ENCODE measurements at places on chromosomes 6 and 20.

- DNase-seq = no peak
Observed at GRCh38 chr20:49951151-49951550, 15.0 kb downstream of the RNF114 start.

GRCh38 chr6:138655828-138656227 is 117.7 kb upstream of the CCDC28A start:
- no peak for DNase-seq

- no peak for DNase-seq
Observed at GRCh38 chr6:139625081-139625939, 250.9 kb upstream of the CITED2 start.

DNA sequence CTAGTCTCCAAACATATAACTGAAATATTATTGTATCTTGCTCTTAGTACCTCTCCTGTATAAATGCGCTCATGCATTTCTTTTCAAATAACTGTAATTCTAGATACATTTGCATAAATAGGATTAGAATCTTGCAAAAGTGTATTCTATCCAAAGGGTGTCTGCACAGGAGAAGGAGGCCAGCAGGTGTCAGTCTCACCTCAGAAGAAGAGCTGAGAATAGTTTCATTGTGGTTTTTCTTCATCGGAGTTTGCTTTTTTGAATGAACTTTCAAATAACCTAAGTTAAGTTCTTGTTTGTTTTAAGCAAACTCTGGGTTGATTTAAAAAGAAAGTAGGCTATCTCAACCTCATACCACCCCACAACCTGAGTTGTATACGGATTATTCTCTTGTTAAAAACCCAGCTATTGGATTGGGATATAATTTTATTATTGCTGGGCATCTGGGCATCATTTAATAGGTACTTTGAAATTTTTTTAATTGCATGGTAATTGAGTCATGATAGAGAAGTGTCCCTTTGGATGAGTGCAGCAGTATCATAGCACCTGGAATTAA is 125.0 kb upstream of the MLIP start:
- no peak for DNase-seq

GRCh38 chr20:34896086-34896621 is 19.7 kb downstream of the ACSS2 start:
- no peak for DNase-seq

DNA sequence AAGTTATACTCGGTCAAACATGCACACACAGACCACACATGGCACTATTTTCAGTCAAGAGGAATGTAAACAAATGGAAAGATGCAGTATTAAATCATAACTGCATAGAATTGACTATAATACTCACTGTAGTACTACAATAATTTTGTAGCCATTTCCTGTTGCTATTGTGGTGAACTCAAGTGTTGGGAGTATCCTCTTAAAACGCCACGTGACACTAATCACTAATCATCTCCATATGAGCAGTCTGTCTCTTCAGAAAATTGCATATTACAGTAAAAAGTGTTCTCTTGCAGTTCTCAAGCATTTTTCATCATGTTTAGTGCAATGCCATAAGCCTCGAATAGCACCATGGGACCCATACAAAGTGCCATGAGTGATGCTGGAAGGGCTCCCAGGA is 258.7 kb upstream of the ID4 start:
- no peak for DNase-seq

GRCh38 chr6:113406048-113406695 is 451.0 kb upstream of the MARCKS start:
- DNase-seq = no peak

DNA sequence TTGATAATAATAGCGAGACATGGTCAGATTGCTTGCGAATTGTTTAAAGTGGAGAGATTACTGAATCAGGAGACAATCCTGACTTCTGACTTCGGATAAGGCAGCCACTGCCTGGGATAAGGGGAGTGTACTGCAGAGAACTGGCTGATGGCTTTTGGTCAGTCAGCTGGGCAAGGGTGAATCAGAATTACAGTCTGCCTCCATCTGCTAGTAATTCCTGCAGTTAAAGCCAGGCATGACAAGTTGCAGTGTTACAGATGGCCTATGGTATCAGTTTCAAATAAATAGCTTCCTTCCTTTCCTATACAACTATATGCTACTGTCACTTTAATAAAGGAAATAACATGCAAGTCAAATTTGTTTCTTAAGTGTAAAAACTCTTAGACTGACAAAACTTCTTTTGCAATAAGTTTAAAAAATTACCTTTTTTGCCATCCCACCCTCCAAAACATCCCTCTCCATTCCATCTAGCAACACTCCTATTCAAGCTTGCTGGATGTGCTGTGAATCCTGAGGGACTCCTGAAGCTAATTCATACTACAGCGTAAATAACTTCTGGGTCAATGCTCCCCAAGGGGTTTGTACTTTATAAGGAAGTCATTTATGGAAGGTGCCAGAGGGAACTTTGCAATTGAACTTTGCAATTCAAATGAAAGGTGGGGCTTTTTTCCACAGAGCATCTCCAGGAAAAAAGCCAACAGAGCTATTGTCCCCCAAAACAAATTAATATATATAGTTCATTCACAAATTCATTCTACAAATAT is 245.2 kb downstream of the ADGRB3 start:
- DNase-seq = no peak

- DNase-seq = no peak
Observed at GRCh38 chr20:57175397-57176010, 90.9 kb downstream of the BMP7 start.

GRCh38 chr20:48448666-48449600 is 378.9 kb downstream of the PREX1 start:
- DNase-seq = no peak

DNA sequence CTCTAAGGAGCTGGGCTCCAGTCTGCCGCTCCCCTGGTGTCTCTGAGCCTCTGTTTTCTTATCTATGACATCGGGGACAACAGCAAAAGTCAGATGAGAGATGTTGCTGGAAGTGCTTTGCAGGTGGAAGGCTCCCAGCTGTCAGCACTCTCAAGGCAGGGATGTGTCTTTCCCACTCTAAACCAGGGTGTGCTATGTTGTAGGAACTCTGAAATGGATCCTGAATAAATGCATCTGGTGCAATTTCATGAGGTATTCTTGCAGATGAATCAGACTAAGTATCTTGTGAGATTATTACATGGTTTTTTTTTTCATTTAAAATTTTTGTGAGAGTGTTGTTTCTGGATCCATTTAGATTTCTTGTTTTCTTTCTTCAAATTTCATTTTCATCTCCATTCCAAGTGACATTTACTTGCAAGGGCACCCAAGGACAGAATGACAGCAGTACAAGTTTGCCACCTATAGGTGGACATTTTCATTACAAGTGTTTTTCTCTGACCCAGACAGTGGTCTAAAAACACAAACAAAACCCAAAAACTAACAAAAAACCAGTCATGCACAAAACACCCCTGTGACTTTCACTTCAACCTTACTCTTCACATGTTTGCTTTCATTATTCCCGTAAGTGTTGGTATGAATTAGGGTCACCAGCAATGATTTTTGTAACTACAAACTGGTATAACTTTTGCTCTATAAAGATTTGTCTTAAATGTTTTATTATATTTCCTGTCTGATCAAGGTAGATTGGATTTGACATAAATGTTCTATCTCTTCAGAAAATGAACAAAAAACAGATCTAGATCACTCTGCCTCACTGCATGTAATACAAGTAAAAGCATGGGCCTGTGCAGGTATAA is 14.7 kb upstream of the SIM1 start:
- DNase-seq = no peak

GRCh38 chr6:17585766-17586490 is 14.2 kb upstream of the FAM8A1 start:
- no peak for DNase-seq

GRCh38 chr6:151905072-151905471 is 97.6 kb downstream of the ESR1 start:
- no peak for DNase-seq

DNA sequence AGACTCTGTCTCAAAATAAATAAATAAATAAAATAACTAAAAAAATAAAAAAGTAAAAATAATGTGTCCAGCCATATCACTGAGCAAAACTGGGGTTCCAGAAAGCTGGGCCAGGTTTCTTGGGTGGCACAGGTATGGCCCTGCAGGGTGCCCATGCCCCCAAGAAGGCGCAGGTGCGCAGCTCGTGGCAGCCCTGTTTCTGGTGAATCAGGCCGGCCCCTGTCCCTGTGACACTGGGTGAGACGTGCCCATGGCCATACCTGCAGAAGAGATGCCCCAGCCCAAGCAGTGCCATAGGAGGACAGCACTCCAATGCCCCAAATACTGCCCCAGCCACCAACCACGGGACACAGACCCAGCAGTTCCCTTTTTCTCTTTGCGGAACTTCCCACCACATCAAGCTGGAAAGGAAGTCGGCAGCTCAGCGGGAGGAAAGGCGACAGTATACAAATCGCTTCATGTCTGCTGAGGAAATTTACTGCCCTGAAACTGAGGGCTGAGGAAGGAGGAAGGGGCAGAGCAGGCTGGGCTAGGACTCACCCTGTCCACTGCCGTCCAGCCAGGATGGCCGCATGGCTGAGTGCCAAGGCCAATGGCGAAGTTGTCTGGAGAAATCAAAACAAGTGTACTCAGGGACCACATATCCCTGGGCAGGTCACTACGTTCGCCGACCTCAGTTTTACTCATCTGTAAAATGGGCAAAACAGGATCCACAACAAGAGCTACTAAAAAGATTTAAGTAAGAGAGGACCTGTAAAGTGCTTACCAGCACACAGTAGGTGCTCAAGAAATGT is 55.4 kb downstream of the PREX1 start:
- DNase-seq = no peak

- DNase-seq = no peak
Observed at GRCh38 chr6:150894935-150895552, 29.5 kb downstream of the MTHFD1L start.

DNA sequence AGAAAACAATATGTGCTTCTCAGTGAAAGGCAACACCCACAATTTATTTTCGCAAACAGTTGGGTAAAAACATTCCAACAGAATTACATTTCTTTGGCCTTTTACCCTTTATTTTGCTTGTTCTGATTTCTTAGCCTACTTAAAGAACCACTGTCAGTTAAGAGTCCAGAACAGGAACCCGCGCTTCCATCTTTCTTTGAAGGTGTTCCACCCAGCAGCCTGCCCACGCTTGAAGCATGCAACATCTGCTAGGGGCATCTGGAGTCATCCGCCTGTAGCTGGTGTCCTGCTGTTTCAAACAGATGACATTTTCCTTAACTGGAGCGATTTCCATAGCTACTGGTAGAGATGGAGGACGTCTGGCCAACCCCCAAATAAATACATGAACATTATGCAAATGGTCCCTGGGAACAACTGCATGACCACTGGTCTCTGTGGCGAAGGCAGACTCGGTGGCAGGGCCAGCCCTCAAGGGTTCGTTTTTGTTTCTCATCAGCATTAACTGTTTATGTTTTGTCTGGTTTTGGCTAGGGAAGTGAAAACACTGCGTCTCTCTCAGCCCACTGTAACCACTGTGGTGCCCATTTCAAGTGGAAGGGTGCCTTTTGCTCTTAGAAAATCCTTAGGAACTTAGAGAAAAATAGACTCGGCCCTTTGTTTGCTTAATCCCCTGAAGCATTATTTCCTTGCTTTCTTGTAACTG is 51.6 kb downstream of the LAMA4 start:
- no peak for DNase-seq

DNA sequence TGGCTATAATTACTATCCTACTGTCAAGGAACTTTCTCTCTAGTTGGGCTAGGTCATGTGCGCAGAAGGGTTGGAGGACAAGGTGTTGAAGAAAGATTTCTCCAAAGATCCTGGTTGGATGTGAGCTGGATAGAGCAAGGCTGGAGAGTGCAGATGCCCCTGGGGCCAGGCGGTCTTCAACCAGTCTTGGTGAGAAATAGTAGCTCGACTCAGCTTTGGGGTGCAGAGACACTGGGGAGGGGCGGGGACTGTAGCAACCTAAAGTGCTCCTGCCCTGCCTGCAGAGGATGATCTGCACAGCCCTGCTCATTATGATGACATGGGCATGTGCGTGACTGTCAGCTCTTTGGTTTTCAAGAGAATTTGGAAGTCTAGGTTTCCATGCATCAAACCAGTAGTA is 35.9 kb downstream of the PHACTR3 start:
- DNase-seq = no peak

GRCh38 chr6:13183415-13184088 is 144.8 kb downstream of the TBC1D7 start:
- no peak for DNase-seq

DNA sequence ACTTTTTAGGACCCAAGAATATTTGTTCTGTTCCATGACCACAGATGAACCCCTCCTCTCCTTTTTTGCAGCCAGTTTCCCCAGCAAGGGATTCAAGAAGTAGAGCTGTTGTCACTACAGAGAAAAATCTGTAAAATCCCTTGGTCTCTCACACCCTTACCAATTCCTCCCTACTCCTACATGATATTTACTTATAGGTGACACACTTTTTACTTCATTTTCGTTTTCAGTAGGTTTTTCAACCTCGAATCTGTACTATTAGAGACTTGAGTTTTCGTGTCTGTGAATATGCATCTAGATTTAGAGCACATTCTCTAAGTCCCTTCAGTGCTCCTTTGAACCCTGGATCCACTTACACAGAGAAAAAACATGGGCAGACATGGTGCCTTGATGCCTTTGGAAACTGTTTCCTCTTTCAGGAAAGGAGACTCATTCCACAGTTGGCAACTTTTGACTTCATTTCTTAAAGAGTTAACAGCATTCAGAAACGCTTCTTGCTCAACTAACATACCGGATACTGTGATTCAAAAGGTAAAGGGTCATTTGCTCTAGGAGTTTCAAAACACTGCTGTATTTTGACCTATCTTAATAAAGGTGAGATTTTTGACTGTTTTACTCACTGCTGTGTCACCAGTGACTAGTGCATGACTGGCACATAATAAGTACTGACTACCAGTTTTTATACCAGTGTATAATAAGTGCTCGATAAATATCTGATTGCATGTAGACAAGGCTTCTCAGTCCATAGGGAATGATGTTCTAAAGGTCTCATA is 50.6 kb downstream of the LAMA4 start:
- no peak for DNase-seq

- DNase-seq = no peak
Observed at GRCh38 chr20:1875762-1876161, 19.4 kb upstream of the SIRPA start.

DNA sequence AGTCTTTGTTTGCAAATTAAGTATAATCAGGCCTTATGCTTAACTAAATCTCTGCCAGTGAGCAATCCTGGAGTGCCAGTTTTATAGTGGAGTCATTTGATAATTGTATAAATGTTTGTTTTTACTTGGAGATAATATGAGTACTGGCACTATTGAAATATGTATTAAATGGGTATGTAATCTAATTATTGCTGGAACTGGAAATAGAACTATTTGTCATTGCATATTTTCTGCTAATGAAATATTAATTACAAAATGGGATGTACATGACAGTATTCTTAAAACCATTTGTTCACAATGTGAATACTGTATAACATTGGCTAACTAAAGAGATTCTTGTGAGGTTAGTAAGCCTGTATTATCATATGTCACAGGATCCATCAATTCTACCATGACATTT is 20.5 kb upstream of the LMBRD1 start:
- DNase-seq = no peak

GRCh38 chr6:36419310-36419709 is 23.3 kb downstream of the PXT1 start:
- no peak for DNase-seq

DNA sequence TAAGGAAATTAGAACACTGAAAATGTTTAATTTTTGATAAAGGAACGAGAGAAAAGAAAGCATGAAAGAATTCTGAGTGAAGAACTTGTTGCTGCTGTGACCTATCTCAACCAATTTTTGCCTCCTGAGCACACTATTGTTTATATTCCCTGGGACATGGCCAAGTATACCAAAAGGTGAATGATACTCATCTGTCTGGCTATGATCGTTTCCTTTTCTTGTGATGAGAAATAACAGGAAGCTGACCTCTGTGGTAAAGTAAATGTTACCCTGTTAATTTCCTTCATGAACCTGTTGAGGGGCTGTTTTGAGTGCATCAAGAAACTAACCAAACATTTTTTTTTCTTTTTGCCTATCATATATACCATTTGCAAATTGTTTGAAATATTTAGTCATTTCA is 69.1 kb downstream of the FIG4 start:
- DNase-seq = no peak

All from NCI-H1436 treated with DMSO at 0.1 percent for 48 hours (cell line).